ENCODE measurements at places on chromosomes 1 and 21.

DNA sequence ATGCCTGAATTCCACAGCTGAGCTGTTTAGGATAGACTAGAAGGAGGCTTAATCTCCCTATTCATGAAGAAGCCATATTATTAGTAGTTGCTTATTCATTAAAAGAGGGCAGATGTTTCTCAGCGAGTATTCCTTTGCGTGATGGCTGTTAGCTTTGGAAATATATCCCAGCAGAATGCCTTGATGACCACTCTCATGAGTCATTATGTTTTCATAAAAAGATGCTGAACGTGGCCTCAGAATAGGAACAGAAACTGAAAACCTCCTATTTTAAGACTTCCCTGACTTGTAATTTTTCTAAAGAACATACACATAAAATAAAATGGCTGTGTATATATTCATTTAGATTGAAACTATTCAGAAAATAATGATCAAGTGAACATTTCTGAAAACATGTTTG, 9.6 kb upstream of the PLA2G4A start:
- no peak for DNase-seq

DNA sequence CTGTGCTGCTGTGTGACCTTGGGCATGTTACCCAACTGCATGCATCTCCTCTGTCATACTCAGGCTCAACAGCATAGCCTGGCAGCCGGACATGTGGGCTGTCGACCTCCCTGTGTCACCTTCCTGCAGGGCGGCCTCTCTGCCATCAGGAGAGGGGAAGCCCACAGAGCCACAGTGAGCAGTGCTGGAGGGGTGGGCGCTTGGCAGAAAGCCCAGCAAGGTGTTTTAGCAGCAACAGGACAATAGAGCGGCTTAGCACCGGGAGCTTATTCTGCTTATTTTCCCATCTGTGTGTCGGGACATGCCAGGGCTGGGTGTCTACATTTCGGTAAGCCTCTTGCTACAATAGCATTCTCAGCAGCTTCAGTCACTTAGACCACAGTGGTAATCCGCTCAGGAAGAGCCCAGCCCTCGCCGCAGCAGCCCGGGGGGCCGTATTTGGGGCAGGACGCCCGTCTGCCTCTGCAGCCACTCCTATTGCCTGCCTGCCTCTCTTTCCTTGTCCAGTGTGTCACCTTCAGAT, 22.8 kb upstream of the CDK18 start:
- DNase-seq = no peak

GRCh38 chr1:30754684-30755171, 2.8 kb downstream of the LAPTM5 start:
- no peak for DNase-seq

DNA sequence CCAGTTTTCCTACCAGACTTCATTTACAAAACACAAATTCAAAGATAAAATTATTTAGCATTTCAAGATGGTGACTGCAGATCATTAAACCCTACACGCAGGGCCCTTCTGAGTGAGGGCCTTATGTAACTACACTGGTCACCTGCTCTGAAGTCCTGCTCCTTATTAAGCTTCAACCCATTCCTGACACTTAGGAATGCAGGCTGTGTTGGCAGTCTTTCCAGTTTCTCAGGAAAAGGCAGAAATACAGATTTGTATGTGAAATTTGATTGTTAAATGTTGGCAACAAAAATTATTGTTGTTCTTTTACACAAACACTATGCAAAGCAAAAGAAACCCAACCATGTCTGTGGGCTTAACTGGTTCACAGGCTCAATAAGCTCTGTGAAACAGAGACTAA, 25.8 kb upstream of the BCAS2 start:
- DNase-seq = no peak

DNA sequence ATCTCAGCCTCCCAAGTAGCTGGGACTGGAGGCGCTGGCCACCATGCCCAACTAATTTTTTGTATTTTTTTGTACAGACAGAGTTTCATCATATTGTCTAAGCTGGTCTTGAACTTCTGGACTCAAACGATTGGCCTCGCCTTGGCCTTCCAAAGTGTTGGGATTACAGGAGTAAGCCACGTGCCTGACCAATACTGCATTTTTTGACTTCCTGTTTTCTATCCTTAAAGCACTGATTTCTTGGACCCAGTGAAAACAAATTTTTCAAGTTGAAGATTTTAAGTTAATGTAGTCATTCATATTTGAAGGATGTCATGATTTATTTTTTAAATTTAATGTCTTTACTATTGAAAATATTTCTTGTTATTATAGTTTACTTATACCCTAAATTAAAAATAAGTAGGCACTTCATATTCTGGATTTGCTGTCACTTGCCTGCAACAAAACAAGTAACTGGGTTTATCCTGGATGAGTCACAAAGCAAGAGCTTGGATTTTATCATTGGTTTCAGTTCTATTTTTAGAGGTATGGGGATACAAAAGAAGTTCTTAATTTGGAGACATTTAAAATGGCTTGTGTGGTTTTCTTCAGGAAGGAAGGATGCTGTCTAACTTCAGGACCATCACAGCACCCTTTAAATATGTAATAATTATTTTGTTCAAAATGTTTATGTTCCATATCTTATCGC, 2.2 kb upstream of the VPS45 start:
- no peak for DNase-seq

GRCh38 chr1:95650631-95651030, 416.6 kb downstream of the RWDD3 start:
- no peak for DNase-seq

DNA sequence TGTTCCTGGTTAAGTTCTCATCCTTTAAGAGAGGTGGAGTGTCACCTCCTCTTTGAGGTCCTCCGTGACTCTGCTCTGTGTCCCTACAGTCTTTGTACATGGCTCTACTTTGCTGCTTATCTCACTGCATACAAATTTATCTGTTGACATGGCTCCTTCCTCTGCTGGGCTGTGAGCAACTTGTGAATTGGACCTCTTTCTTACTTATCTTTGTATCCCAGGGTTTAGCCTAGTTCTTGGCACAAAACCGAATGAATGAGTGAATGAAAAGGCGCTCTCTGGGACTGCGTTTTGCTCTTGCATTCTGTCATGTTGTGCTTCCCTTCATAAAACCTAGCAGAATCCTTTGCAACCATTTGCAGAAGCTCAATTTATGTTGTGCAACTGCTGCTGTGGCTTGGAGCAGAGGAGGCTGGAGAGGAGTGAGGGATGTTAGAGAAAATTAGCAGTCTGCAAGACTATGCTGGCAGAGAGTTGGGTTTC, 12.4 kb downstream of the SLC26A9 start:
- DNase-seq = no peak

All from stimulated activated CD4-positive, alpha-beta T cell treated with anti-CD3 and anti-CD28 coated beads, TNF-alpha, amount 100 ng/mL, for 24 hours (primary cell).